T-helper 1 cell treated with Interleukin-12 subunit alpha and Interleukin-12 subunit beta and Interleukin-4 antibody, amounts not matched to agents 30 ng/mL and 1 ng/mL, for 36 hours (primary cell): ENCODE measurements at places on chromosomes 7 and 10. TPM values are rescaled to one million over a fixed set of nuclear protein-coding genes. Genes with fewer than 3 reads are reported as not detected.

Gene NAT16
- not detected in 2 replicates for total RNA-seq

Gene AGR2
- not detected in 2 replicates for total RNA-seq

Gene PAPSS2
- 0.07 and 0.17 TPM in 2 replicates for total RNA-seq

Gene NPY
- not detected in 2 replicates for total RNA-seq

Gene OPN1SW
- total RNA-seq: not detected in 2 replicates

Gene LAMB1
- total RNA-seq: not detected in 2 replicates

Gene WDFY4
- 0.10 and 0.29 TPM in 2 replicates for total RNA-seq

Gene FKBP9
- total RNA-seq: 1.1 and 1.7 TPM in 2 replicates

Gene SMKR1
- total RNA-seq: 1.1 and 1.7 TPM in 2 replicates

Gene CHN2
- total RNA-seq: 0.29 and 0.74 TPM in 2 replicates

Gene NEUROD6
- total RNA-seq: not detected in 2 replicates

Gene HYAL4
- 0.51 TPM in 1 of 2 replicates, not detected in the other for total RNA-seq

Gene DPP6
- total RNA-seq: not detected in 2 replicates

Gene HOXA9
- total RNA-seq: not detected in 2 replicates

Gene TSPAN15
- 12.0 and 12.8 TPM in 2 replicates for total RNA-seq

Gene WASHC2A
- total RNA-seq: 36.5 and 44.8 TPM in 2 replicates

Gene HOXA1
- total RNA-seq: 0.22 and 0.41 TPM in 2 replicates

Gene WNT8B
- total RNA-seq: 0.20 TPM in 1 of 2 replicates, not detected in the other

Gene TMEM140
- 24.5 and 27.0 TPM in 2 replicates for total RNA-seq

Gene TYW1B
- total RNA-seq: 3.3 and 3.9 TPM in 2 replicates

Gene STEAP1B
- total RNA-seq: 0.39 and 0.41 TPM in 2 replicates

Gene CNPY1
- total RNA-seq: not detected in 2 replicates

Gene HABP2
- not detected in 2 replicates for total RNA-seq

Gene RARRES2
- total RNA-seq: not detected in 2 replicates

Gene INTS15
- 40.0 and 41.8 TPM in 2 replicates for total RNA-seq

Gene SPDYE2B
- not detected in 2 replicates for total RNA-seq

Gene A1CF
- not detected in 2 replicates for total RNA-seq

Gene ASB4
- total RNA-seq: not detected in 2 replicates

Gene MMD2
- total RNA-seq: not detected in 2 replicates

Gene MYH16
- total RNA-seq: not detected in 2 replicates

Gene VSTM4
- total RNA-seq: 0.07 and 0.10 TPM in 2 replicates

Gene ENTPD1
- 45.4 and 47.1 TPM in 2 replicates for total RNA-seq

Gene DOCK4
- 0.27 and 0.44 TPM in 2 replicates for total RNA-seq

Gene NKX6-2
- total RNA-seq: not detected in 2 replicates

Gene SFRP4
- total RNA-seq: not detected in 2 replicates

Gene HKDC1
- total RNA-seq: 3.0 and 3.7 TPM in 2 replicates

Gene SUN3
- not detected in 2 replicates for total RNA-seq

Gene TAS2R38
- not detected in 2 replicates for total RNA-seq

Gene LIMK1
- 19.5 and 20.6 TPM in 2 replicates for total RNA-seq

Gene MUC12
- not detected in 2 replicates for total RNA-seq

Gene THSD7A
- not detected in 2 replicates for total RNA-seq

Gene CADPS2
- total RNA-seq: not detected in 2 replicates

Gene ELAPOR2
- total RNA-seq: 4.0 and 4.4 TPM in 2 replicates

Gene CRHR2
- total RNA-seq: not detected in 2 replicates

Gene APBB1IP
- 59.3 and 61.3 TPM in 2 replicates for total RNA-seq

Gene IQUB
- 0.10 TPM in 1 of 2 replicates, not detected in the other for total RNA-seq
